ENCODE measurements at places on chromosomes 5 and 9.

DNA sequence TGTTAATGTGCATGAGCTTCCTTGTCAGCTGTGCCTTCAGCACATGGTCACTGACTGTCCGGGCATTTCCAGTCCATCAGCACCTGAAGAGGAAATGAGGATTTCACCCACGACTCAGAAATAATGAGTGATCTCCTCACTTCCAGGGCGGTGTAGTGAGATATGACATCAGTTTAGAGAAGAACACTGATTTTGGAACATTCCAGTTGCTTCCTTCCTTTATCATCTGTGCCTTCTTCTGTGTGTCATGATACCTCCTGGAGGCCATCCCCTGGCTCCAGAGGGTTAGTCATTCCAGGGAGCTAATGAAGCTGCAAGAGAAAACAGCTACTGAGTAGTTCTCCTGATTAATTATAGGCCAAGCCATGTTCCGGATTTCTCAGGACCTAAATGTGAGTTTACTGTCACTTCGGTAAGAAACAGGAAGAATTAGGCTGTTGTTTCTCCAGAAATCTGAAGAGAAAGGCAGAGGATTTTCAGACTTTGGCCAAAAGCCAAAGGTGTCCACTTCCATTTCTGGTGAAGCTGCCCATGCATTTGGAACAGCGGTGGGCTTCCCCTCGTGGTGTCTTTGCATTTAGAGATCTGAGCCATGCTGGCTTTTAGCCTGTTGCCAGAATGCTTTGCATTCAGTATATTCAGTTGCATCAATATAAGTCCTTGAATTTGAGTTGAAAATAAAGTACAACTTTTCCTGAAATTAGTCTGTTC, 161.3 kb upstream of the OTULINL start:
- H3K27me3 ChIP-seq = peaks cover 6% of the 10 kb centered on the region
- DNase-seq = no peak
- peaks cover 58% of the 10 kb centered on the region for H3K4me1 ChIP-seq
- peaks cover 3% of the 10 kb centered on the region for H3K36me3 ChIP-seq
- H3K4me3 ChIP-seq = no peak overlapping the region

GRCh38 chr5:58360794-58361193, 99.1 kb downstream of the PLK2 start:
- no peak overlapping the region for H3K27ac ChIP-seq
- H3K27me3 ChIP-seq = no peaks in the 10 kb centered on the region
- H3K4me3 ChIP-seq = no peak overlapping the region
- no peaks in the 10 kb centered on the region for H3K36me3 ChIP-seq

- no peaks in the 10 kb centered on the region for H3K27me3 ChIP-seq
- no peak overlapping the region for H3K4me3 ChIP-seq
- H3K36me3 ChIP-seq = no peaks in the 10 kb centered on the region
- DNase-seq = no peak
- no peaks in the 10 kb centered on the region for H3K4me1 ChIP-seq
These were observed 55.1 kb upstream of the SLC1A1 start for GRCh38 chr9:4435197-4435596.

DNA sequence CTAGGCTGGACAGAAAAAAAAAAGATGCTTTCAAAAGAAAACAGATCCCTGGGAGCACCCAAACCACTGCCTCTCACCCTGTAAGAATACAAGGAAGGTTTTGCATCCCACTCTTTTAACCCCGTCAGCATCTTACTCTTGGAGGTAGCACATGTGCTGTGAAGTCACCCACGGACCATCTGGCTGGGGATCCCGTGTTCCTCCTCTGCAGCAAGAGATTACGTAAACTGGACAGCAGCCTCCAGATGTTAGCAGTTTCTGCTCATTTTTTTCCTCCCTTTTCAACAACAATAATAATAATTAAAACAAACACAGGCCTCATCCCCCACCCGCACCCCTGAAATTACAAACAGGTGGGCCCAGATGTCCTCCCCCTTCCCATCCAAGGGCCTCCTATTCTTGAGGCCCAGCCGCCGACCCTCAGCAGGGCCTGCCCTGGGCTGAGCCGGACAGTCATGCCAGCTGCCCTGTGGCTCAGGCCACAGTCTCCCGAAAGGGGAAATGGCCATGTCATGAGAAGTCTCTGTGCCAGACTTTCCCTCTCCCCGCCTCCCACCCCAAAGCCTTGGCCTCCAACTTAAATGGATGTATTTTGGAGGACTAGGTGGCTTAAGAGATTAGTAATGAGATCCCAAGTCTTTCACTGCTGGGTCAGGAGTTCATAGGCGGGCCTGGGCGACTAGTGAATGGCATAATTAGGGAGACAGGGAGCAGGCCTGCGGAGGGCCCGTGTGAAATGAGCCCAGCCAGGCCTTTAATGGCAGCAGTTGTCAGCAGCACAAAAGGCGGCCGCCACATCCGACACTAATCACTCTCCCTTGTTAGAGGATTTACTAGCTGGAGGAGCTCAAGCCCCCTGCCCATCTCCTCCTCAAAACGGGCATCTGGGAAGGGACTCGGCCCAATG, 165.1 kb downstream of the PAPPA start:
- no peak for DNase-seq
- H3K27me3 ChIP-seq = no peaks in the 10 kb centered on the region
- H3K4me3 ChIP-seq = no peak overlapping the region
- H3K36me3 ChIP-seq = no peaks in the 10 kb centered on the region
- no peak overlapping the region for H3K27ac ChIP-seq

GRCh38 chr5:151937851-151938250, 13.2 kb upstream of the GLRA1 start:
- no peak for DNase-seq
- H3K4me1 ChIP-seq = no peaks in the 10 kb centered on the region
- no peaks in the 10 kb centered on the region for H3K27me3 ChIP-seq

DNA sequence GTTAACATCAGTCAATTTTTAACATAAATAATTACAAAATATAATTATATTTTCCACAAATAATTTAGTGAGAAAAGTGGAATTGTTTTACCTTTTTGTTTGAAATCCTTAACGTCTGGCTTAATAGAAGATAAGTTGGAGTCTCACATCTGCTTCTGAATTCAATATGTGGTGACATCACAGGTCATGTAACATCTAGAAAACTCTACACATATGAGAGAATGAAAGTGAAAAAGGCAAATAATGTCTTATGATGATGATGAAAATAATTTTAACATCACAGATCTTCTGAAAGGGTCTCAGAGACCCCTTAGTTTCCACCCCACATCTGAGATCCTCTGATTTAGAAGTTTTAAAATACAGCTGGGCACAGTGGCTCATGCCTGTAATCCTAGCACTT, 81.5 kb downstream of the PRKACG start:
- no peak overlapping the region for H3K4me3 ChIP-seq
- no peak for DNase-seq
- H3K27ac ChIP-seq = no peak overlapping the region
- no peaks in the 10 kb centered on the region for H3K36me3 ChIP-seq

DNA sequence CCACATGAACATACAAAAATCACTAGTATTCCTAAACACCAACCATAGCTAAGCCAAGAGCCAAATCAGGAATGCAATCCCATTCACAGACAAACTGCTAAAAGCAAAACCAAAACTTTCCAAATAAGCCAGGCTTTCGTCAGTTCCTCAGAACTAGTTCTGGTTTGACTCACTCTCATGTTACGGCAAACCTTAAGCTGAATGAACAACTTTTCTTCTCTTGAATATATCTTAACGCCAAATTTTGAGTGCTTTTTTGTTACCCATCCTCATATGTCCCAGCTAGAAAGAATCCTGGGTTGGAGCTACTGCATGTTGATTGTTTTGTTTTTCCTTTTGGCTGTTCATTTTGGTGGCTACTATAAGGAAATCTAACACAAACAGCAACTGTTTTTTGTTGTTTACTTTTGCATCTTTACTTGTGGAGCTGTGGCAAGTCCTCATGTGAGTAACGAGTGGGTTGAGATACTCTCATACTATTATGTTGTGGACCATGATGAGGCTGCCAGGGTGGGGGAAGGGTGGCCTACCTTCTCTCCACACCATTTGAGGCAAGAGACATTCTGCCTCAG, at the start of gene PDCD1LG2:
Gene PDCD1LG2 (plus strand): TSS at position 172 of the 572 bp plus-strand sequence. CDS start 12,016 bp downstream, outside the sequence.
- peak within 1 kb of the TSS; percentile 72 for H3K4me3 ChIP-seq
- no peaks in the 10 kb centered on the region for H3K27me3 ChIP-seq
- H3K27ac ChIP-seq = peak within 1 kb of the TSS; percentile 95
- H3K36me3 ChIP-seq = peaks cover 7% of the 10 kb centered on the region
- DNase-seq = peak; percentile 53
- H3K4me1 ChIP-seq = peaks cover 47% of the 10 kb centered on the region

- no peak overlapping the region for H3K27ac ChIP-seq
- H3K27me3 ChIP-seq = no peaks in the 10 kb centered on the region
- H3K4me1 ChIP-seq = no peaks in the 10 kb centered on the region
- DNase-seq = no peak
- H3K36me3 ChIP-seq = no peaks in the 10 kb centered on the region
- H3K4me3 ChIP-seq = no peak overlapping the region
These were observed 205.1 kb downstream of the PCSK1 start for GRCh38 chr5:96227957-96228356.

DNA sequence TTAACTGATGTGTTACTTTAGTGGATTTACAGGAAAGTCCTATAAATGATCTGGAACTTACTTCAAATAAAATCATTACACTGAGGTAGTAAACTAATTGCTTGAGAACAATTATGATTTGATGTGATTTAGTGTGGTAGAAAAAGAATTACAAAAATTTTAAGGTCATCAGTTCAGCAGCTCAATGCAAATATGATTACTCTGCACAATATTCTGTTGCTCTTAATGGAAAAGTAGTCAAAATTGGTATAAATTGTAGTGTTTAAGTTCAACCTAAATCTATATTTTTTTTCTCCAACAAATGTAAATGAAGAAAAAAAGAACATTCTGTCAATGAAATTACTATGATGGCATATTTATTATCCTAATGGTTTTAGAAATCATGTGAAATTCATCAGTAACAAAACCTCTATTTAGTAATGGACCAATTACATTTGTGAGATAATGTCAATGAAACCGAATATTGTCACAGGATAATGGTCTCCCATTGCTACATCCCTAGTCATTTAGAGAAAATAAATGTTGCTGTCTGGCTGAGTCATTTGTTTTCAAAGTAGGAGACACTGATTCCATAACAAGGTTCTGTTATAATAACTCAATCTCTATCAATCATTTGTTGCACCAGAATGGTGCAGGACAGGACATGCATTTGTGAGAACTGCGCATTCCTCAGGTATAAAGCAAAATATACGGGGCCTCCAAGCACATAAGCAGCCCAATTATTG, 177.1 kb downstream of the NFIB start:
- no peaks in the 10 kb centered on the region for H3K36me3 ChIP-seq
- H3K27me3 ChIP-seq = no peaks in the 10 kb centered on the region
- DNase-seq = no peak
- no peak overlapping the region for H3K4me3 ChIP-seq

GRCh38 chr9:114641967-114642366, 15.6 kb downstream of the TEX53 start:
- H3K4me1 ChIP-seq = no peaks in the 10 kb centered on the region
- no peak for DNase-seq
- H3K27me3 ChIP-seq = no peaks in the 10 kb centered on the region
- H3K4me3 ChIP-seq = no peak overlapping the region
- H3K36me3 ChIP-seq = peaks cover 73% of the 10 kb centered on the region

DNA sequence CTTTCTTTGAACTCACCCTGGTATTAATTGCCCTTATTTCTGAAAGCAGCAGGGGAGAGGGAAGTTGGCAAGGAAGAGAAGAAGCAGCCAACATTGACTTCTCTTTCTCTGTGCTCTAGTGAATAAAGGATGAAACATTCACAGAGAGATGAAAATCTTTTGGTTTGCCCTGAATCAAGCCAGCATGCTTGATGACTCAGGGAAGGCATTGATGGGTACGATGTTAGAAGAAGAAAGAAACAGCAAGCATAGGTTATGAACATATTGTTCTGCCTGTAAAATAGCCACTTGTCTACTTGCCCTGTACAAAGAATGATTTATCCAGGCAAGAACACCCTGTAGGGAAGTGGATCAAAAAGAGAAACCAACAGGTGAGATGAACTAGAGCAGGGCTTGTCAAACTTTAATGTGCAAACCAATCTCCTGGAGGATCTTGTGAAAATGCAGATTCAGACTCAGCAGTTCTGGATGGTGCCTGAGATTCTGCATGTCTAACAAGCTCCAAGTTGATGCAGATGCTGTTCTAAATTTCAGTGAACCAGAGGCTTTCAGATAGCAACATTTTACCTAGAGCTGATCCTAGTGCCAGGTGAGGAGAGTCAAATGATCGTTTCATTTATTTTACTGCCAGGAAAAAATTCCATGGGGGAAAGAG, 586.6 kb upstream of the TLE4 start:
- H3K4me1 ChIP-seq = no peaks in the 10 kb centered on the region
- no peaks in the 10 kb centered on the region for H3K36me3 ChIP-seq
- no peak for DNase-seq
- no peak overlapping the region for H3K4me3 ChIP-seq
- no peak overlapping the region for H3K27ac ChIP-seq

- peak overlapping the region; percentile 83 for H3K27ac ChIP-seq
- peaks cover 13% of the 10 kb centered on the region for H3K36me3 ChIP-seq
- no peaks in the 10 kb centered on the region for H3K27me3 ChIP-seq
- H3K4me1 ChIP-seq = peaks cover 12% of the 10 kb centered on the region
- H3K4me3 ChIP-seq = no peak overlapping the region
- peak; percentile 51 for DNase-seq
These were observed 33.9 kb downstream of the VLDLR start for GRCh38 chr9:2655411-2655901.

- H3K36me3 ChIP-seq = no peaks in the 10 kb centered on the region
- no peak overlapping the region for H3K4me3 ChIP-seq
- H3K4me1 ChIP-seq = no peaks in the 10 kb centered on the region
- H3K27ac ChIP-seq = no peak overlapping the region
- H3K27me3 ChIP-seq = peaks cover 14% of the 10 kb centered on the region
- no peak for DNase-seq
These were observed 250.3 kb downstream of the DMAC1 start for GRCh38 chr9:7549249-7549648.

- H3K27me3 ChIP-seq = peaks cover 82% of the 10 kb centered on the region
- H3K27ac ChIP-seq = no peak overlapping the region
- no peaks in the 10 kb centered on the region for H3K36me3 ChIP-seq
- peak; percentile 21 for DNase-seq
- peaks cover 21% of the 10 kb centered on the region for H3K4me1 ChIP-seq
These were observed 736 bp upstream of the GLDC start for GRCh38 chr9:6646293-6646636.

DNA sequence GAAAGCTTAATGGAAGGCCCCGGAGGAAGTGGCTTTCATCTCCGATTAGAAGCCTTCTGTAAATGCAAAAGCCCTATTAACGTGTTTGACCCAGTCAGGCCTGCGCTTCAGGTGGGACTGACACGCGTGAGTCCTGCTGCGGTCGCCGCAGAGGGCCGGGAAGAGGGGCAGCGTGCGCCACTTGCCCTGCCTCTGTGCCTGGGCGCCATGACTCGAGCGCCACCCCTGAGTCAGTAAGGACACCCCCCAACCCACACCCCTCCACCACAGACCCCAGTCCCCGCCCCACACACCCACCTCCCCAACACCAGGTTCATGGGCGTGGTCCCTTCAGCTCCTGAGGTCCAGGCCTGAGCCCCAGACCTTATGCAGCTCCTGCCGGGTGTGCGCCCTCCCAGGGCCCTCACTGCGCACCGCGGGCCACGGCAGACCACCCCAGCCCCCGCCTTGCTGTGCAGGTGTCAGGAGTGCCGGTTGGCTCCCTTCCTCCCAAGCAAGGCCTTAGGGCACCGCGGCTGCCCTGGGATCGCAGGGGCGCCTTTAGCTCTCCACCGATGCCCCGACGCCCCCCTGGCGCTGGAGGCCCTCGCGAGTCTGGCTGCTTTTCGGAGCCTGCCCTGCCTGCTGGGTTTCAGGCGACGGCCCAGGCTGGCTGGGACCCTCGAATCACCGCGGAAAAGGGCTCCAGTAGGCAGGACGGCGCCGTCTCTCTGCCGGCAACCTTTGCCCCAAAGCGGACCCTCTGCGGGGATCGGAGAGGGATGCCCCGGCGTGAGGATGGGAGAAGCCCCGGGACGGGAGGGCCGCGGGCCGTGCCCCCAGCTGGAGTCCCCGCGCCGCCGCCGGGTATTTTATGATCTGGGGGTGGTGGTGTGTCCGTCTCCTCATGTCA, 625 bp upstream of the OLFM1 start:
- no peak for DNase-seq
- no peak overlapping the region for H3K27ac ChIP-seq
- peaks cover 69% of the 10 kb centered on the region for H3K27me3 ChIP-seq
- no peaks in the 10 kb centered on the region for H3K36me3 ChIP-seq
